Fibroblast of skin of right biceps (primary cell): ENCODE measurements at places on chromosomes 2 and 18.

- peak; percentile 79 for DNase-seq
These were observed 19.5 kb downstream of the BCL2 start for GRCh38 chr18:63299837-63300745.

GRCh38 chr18:24014986-24015638 is 558 bp downstream of the TTC39C start:
- DNase-seq, result peak; percentile 77

DNA sequence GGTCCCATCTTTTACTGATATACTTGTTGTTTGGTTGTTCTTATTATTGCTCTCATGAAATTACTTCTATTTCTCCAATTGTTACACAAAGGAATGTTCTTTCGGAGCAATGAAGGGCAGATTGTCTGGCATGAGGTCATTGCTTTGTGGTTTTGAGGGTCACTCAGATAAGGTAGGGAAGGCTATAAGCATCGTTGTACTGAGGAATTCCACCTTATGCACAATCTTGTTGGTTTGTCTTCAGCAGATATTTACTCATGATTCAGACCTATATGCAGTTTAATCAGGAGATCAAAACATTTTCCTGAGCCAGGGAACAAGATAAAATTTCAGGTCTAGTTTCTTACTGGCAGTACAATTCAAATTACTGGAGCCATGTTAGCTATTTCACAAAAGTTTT is 163.0 kb upstream of the SPHKAP start:
- no peak for DNase-seq

DNA sequence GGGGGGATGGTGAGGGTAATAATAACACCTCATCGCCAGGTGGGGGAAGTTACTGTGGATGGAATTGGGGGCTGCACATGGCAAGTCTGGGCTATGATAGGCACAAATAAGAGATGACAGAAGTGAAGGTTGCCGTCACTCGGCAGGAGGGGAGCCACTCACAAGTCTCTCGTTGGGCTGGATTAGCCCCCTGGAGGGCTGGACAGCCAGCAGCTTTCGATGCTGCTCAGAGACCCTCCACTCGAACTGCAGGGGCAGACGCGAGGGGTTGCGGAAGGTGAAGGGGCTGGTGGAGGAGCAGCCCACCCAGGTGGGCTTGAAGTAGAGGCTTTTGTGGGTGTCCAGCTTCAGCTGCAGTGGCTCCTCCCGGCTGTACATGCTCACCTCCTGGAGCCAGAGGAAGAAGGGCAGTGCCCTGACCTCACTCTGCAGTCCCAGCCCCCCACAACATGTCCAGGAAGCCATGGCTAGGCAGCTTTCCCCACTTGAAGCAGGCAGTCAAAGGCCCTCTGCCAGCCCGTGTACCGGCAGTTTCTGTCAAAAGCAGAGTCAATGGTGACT is 18.2 kb downstream of the CFAP65 start:
- no peak for DNase-seq

DNA sequence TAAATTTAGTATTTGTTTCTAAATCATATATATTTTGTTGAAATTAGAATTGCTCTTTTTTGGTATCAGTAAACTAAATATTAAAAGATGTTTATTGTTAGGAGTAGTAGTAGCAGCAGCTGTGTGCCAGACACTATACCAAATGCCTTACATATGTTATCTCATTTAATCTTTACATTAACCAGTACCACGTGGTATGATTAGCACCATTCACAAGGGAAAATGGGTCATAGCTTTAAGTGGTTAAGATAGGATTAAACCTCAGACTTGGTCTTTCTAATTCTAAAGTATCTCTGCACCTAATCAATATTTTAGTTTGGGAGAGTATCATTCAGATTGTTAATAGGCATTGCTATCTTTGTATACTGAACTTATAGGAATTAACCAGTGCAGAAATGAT is 29.0 kb downstream of the PSMD14 start:
- no peak for DNase-seq

GRCh38 chr2:67854798-67855197 is 208.0 kb downstream of the C1D start:
- no peak for DNase-seq

- peak; percentile 76 for DNase-seq
These were observed 41.4 kb upstream of the TMEFF2 start for GRCh38 chr2:192236136-192236535.

GRCh38 chr2:139160836-139161235 is 380.6 kb upstream of the NXPH2 start:
- peak; percentile 83 for DNase-seq

DNA sequence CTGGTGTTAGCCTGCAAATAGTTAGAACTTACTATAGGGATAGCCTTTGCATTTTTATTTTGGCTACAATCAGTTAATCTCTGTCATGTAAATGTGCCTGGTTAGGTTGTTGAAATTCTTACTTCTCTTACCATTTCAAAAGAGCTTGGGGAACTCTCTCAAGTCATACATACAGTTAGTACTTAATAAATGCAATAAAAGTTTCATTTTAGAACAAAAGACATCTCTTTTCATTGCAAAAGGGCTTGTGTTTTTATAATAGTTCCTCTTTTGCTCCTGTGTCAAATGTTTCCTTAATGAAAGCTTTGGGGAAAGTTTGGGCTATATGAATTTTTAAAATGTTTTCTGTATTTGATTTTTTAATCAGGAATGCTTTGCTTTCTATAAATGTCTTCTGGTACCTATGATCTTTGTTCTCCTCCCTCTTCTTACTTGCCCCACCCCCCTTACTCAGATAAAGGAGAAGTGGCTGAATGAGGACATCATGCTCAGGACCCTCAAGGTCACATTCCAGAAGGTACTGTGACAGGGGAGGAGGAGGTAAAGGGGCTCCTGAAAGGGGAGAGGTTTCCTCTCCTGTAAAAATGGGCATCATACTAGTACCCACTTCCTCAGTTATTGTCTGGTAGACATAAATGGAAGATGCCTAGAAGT is 13.6 kb downstream of the PTPN18 start:
- DNase-seq, result no peak
